Fibroblast of mammary gland (primary cell): ENCODE measurements at places on chromosomes 7 and 10.

DNA sequence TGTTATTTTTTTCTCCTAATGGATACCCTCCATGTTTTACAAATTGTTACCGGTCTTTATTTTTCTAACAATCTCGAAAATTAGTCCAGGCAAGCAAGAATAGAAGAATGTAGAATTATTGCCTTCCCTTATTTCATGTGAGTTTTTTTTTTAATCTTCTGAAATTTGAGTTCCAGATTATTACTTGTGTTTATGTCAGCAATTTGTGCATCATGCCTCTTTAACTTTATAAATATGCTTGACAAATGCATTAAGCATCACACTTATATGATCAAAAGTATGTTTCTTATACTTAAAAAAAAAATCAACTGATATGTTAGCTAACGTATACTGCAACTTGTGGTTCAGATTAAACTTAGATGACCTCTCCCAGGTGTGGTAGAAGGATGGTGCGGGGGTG lies 242.7 kb upstream of the VSTM2A start:
- no peak for DNase-seq

DNA sequence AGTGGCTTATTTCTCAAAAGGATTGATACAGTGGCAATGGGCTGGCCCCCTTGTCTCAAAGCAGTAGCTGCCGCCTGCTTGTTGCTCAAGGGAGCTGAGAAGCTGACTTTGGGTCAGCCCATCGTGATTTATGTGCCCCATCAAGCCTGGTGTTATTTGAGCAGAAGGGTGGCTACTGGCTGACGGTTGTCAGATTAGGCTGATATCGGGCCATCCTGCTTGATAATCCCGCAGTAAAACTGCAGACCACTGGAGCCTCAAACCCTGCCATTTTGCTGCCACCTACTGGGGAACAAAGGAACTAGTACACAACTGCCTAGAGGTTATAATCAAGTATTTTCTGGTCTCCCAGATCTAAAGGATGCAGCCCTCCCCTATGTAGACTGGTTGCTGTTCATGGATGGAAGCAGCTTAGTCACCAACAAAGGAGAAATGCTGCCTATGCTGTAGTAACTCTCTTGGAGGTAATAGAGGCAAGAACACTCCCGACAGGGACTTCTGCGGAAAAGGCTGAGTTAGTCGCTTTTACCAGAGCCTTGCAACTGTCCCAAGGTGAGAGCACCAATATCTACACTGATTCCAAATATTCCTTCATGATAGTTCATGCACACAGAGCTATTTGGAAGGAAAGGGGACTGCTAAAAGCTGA lies 65.9 kb upstream of the ZNF92 start:
- DNase-seq = peak; percentile 66

GRCh38 chr7:142914121-142914520 lies 19.4 kb downstream of the TRPV5 start:
- DNase-seq = no peak

DNA sequence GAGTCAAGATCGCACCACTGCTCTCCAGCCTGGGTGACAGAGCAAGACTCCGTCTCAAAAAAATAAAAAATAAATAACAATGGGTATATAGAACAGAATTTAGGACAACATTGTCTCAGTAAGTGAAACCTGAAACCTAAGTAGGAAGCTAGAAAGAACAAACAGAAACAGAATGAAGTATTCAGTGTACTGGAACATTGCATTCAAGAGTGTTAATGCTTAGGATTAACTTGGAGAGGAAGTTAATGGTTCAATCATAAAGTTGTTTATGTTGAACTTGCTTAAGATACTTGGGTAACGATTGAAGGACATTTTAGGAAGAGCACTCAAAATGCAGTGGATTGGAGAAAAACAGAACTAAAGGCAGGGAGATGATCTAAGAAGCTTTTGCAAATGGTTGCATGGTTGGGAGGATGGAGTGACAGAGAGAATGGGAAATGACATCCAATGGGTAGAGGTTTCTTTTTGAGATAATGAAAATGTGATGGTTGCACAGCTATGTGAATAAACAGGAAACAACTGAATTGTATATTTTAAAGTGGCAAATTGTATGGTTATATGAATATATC lies 233.7 kb downstream of the ADK start:
- no peak for DNase-seq

GRCh38 chr7:151141855-151142685 lies 25.4 kb downstream of the GBX1 start:
- no peak for DNase-seq

GRCh38 chr10:128527711-128528110 lies 401.5 kb upstream of the MKI67 start:
- DNase-seq = no peak

- DNase-seq = no peak
Measured at GRCh38 chr7:103343332-103343731, 1.2 kb downstream of the DNAJC2 start.

DNA sequence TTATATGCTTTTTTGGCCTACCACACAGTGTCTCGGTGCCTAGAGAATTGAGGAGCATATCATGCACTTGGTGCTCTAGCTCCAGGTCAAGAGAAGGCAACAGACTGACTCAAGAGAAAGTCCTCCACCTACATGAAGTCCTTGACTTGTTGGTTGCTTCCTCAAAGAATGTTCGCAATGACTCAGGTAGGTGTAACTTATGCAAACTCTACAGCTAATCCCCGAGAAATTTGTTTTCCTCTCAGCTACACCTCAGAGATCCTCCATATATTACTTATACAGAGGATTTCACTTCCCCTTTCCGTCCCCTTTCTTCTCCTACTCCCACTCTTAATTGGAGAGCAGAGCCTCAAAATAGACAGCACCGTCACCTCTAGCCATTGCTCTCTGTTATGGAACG lies 1013.1 kb downstream of the KCNMA1 start:
- no peak for DNase-seq

DNA sequence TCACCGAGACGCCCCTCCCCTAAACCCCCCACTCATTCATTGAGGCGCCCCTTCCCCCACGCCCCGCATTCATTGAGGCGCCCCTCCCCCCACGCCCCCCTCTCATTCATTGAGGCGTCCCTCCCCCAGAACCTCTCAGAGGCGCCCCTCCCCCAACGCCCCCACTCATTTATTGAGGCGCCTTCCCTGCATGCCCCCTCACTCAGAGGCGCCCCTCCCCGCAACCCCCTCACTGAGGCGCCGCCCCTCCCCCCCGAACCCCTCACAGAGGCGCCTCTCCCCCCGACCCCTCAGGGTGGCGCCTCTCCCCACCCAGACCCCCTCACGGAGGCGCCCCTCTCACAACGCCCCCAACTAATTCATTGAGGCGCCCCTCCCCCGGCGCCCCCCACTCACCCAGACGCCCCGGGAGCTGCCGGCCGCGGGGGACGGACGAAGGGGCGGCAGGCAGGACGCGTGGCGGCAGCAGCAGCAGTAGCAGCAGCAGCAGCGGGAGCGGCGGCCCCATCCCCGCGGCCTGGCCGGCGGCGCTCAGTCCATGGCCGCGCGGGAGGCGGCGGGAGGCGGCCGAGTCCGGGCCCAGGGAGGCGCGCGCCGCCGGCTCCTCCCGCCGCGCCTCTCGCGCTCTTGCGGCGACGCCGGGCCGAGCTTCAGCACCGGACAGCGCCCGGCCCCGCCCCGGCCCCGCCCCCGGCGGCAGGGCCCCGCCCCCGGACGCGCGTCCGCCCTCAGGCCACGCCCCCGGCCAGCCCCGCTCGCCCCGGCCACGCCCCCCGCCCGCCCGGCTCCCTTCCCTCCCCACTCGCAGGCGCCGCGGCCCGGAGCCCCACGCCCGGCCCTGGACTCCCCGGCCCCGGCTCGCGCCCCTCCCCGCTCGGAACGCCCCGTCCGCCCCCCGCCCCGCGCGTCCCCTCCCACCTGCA lies at the start of gene PTPRN2:
TSS of gene PTPRN2 (minus strand) at position 662 of the 923 bp plus-strand sequence.
- peak; percentile 28 for DNase-seq

DNA sequence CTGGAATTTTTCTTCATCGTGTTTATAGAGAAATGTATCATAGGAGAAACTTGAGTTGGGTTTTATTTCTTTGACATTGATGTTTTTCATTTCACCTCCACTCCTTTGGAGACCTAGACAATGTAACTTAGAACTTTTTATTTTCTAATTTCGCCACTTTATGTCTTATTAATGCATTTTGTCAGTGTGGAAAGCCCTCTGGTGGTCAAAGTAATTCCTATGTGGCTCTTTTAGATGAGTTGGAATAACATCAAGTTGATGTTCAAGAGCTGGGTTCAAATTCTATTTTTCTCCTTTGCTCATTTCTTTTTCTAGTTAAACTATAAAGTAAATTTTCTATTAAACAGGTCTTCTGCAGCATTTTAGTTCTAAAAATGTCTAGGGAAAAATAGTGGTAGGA lies 478.6 kb downstream of the LRMDA start:
- peak; percentile 70 for DNase-seq

- DNase-seq = peak; percentile 24
Measured at GRCh38 chr7:132059141-132059540, 502.7 kb upstream of the PODXL start.

GRCh38 chr10:36766415-36766810 lies 359.0 kb upstream of the ANKRD30A start:
- no peak for DNase-seq

GRCh38 chr7:24741679-24742505 lies 15.4 kb downstream of the GSDME start:
- peak; percentile 98 for DNase-seq

- DNase-seq = peak; percentile 13
Measured at GRCh38 chr7:141663081-141663849, 38.7 kb downstream of the DENND11 start.

DNA sequence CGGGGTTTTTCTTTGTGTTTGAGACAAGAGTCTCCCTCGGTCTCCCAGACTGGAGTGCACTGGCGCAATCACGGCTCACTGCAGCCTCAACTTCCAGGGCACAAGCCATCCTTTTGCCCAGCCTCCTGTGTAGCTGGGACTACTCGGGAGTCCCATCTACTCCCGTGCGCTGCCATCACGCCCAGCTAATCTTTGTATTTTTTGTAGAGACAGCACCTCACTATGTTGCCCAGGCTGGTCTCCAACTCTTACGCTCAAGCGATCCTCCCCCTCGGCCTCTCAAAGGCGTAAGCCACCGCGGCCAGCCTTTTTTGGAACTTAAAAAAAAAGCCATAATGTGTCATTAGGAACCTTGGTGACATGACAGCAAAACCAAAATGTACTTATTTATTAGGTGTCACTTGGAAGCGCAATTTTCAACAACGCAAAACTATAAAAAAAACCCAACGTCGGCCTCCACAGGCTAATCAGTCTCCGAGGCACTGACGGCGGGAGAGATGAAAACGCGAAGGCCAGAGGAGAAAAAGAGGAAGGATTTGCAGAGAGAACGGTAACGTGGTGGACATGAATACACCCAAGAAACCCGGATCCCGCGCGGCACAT lies 911 bp upstream of the HNRNPH3 start:
- DNase-seq = peak; percentile 44

DNA sequence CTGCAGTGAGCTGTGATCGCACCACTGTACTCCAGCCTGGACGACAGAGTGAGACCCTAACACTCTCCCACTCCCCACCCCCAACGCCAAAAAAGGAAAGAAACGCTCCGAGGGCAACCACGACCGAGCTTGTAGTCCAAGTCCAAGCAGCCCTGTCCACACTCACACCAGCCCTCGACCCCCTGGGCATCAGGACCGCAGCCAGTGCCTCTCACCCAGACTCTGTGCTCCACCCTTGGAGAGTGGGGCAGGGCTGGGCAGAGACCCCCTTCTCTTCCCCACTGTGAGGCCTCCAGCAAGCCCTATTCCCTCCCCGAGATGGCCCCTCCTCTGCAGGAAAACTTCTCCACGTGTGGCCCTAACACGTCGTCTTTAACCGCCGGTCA lies 82.6 kb downstream of the FOXL3 start:
- DNase-seq = no peak

DNA sequence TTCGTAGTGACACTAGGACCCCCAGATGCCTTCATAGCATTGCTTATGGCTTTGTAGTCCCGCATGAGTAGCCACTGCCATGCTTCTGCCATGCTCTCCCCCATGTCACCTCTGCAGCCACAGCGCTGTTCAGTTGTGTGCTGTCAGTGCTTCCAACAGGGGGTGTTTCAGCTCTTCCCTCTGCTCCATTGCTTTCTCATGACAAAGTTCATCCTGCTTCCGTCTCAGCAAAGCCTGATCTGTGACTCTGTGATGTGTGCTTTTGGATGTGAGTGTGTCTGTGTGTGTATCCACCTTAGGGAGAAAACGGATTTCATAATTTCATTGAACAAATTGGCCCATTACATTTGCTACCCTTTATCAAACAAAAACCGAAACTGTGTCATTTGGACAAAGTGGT lies 134.9 kb upstream of the SAMD8 start:
- DNase-seq = no peak

GRCh38 chr7:138848056-138848980 lies 50.3 kb upstream of the ATP6V0A4 start:
- DNase-seq = peak; percentile 9
